H7 (cell line): ENCODE measurements at places on chromosomes 3 and 15. TPM values are rescaled to one million over a fixed set of nuclear protein-coding genes. Genes with fewer than 3 reads are reported as not detected.

GRCh38 chr15:26868029-26868685 lies 1.3 kb downstream of the GABRA5 start:
- no peak for DNase-seq

ITIH1 gene
- total RNA-seq, result not detected in 2 replicates

RLBP1 gene
- 0.15 TPM in 1 of 2 replicates, not detected in the other for total RNA-seq

DNA sequence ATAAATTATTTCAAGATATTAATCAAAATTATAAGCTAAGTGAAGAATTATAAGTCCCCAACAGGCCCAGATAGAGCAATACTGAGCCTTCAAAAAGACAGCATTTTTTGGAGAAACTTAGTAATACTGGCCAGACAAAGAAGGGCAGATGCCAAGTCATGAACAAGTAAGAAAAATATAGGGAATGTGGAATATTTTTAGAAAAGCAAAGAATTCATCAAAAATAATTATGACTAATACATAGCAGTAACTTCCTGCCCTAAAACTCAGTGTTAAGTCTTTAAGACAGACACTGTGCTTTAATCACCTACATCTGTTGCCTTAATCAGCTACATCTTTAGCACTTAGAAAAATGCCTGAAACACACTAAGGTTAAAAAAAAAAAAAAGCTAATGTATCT lies 31.2 kb downstream of the DPH6 start:
- no peak for DNase-seq

- DNase-seq, result peak; percentile 63
These were observed 18.8 kb upstream of the SATB1 start for GRCh38 chr3:18443665-18444594.

DNA sequence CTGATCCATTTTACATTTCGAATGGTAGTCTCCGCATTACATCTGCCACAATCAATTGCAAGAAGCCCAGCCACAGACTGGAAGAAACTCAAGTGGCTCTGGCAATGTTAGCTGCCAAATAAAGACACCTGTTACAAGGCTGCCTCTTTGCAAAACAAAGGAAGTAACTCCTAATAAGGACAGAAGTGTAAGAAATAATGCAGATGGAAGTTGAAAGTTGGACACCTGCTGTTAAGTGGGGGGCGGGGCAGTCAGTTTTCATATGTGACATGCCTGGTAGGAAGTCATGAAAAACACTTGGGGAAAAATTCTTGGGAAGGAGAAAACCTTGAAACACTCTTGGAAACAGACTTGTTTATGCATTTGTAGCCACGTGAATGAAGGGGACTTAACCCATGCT lies 54.1 kb upstream of the ATP2C1 start:
- DNase-seq, result peak; percentile 48

MKRN3 gene
- not detected in 2 replicates for total RNA-seq

DNA sequence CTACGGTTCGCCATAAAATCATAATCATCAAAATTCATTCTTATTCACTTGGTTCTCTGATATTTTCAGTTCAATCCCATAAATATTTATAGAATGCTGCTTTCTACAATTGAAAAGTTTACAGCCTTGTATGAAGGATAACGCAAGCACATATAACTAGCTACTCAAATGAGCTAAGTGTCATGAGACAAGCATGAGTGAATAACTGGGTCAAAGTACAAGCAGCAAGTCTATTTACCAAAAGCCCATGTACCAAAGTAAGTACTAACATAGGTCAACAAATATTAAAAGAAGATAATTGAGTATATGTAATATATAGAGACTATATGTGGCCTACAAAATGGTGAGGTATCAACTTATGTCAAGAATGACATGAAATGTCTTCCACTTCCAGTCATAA lies 596.6 kb downstream of the GBE1 start:
- no peak for DNase-seq

CCDC54 gene
- not detected in 2 replicates for total RNA-seq

DNA sequence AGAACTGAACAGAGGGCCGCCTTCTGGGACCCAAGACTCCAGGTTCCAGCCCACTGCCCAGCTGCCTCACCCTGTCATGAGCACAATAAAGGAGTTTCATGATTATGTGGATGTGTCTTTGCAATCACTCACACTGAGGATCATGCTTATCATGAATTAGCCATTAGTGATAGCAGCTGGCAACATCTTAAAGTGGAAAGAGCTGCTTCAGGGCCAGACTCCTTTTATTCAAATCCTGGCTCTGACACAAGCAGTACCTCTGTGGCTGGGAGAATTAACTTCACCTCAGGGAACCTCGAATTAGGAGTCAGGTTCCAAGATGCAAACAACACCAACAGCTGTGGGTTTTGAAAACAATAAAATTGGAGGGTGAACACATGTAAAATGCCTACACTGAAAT lies 6.6 kb upstream of the SCAP start:
- DNase-seq, result no peak

GRCh38 chr15:48569591-48570302 lies 75.8 kb downstream of the FBN1 start:
- DNase-seq, result no peak

ROPN1 gene
- total RNA-seq, result not detected in 2 replicates

DNA sequence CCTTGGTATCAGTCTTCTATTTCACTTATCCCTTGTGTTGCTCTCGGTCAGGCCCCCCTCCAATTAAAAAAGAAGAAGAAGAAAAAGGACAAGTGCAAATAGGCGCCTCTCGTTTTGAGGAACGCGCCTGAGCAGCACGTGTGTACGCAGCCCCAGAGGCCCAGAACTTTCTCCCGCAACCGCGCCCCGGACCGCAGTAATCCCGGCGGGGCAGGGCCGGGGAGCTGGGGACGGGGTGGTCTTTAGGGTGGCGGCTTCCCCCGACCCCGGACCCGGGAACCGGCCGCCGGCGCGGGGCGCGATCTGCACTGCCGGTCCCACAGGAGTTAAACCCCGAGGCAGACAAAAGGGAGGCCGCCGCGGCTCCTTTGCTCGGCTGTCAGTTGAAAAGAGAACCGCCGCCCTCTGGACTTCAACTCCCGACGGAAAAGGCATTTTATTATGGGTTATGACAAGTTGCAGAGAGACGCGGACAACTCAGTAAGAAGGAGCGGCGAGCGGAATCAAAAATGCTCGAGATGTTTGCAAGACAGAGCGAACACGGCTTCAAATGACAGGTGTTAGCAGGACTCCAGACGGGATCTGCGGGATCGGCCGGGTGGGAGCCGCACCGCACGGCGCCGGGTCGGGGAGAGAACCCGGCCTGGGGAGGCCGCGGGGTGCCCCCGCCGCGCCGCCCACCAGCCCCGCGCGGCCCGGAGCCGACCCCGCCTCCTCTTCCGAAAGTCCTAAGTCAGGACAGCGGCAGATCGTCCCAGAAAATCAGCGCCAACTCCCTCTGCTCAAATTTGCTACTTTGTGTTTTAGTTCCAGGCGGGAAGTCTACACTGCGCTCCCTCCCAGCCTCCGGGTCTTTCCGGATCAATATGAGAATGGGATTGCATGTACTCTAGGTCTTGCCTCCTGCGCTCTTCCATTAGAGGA lies 79.0 kb downstream of the NR2F2 start:
- DNase-seq, result peak; percentile 81

DNA sequence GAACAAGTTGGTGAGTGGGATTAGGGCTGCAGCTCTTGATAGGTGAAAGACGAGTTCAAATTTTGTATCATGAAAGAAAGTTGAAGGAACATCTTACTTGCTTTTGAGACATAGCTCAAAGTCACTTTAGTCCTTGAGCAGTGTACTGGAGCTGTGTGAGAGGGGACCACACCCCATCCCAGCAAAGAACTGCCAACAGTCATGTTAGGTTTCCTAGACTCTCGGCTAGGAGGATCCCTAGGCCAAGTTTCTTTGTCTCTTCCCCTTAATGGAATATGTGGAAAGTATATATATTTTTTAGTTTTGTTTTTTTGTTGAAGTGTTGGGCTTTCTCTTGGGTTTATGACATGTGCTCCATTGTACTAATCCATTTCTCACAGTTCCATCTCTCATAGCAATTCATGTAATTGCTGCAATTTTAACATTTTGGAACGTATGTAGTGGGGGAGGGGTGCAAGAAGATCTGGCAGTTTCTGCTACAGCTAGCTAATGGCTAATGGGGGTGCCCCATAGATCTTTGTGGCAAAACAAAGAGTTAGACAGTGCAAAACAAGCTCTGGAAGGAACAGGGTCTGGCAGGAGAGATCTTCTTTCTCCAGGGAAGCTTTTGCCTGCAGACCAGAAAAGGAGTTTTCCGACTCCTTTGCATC lies 25.1 kb downstream of the TLNRD1 start:
- no peak for DNase-seq

DNA sequence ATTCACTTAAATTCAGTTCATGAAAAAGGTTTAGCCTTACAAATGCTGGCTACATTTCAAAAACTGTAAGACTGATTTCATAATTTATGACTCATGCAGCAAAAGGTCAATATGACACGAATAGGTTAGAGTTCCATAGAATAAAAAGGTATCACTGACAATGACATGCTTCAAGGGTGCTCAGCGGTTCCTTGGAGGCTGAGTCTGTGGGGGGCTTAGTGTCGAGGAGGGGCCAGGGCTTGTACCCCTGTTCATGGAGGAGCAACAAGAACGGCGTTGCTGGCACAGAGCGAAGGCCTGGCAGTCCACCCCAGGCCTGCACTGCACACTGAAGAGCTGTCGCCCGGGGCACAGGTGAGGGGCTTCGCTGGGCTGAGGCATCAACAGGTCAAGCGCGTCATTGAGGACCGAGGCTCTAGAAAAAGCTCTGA lies 174.2 kb downstream of the NR1D2 start:
- no peak for DNase-seq

DNA sequence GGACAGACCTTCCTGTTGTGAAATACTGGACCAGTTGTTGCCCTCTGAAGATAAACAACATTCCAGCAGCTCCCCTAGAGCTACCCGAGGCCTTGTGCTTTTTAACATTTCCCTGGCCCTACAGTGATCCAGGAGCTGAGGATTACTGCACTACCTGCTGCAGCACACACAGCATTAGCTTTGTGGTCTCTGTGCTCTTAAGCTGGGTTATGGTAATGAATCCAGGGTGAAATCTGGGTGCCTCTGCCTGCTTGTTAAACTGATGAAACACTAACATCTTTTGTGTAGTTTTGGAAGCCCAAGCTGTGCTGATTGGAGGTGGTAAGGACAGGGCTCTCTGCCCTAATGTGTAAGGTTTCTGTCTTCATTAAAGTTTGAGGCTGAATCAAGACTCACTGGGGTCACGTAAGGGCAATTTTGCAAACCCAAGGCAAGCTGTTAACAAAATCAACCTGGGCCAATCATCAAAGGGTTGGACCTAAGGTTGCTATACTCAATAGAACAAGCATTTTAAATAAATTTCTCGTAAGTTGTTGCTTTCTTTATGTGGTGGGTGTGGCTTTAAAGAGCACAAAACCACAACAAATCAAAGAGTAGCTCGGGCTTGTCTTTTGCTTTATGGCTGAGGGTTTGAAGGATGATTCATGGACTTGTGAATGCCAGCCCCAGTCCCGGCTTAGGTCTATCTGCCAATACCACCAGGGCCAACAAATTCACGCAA lies 183.9 kb downstream of the TPRG1 start:
- DNase-seq, result peak; percentile 37

GRCh38 chr3:116038968-116039650 lies 406.2 kb downstream of the LSAMP start:
- no peak for DNase-seq

GRCh38 chr3:156388497-156389448 lies 166.1 kb downstream of the SSR3 start:
- no peak for DNase-seq

DNA sequence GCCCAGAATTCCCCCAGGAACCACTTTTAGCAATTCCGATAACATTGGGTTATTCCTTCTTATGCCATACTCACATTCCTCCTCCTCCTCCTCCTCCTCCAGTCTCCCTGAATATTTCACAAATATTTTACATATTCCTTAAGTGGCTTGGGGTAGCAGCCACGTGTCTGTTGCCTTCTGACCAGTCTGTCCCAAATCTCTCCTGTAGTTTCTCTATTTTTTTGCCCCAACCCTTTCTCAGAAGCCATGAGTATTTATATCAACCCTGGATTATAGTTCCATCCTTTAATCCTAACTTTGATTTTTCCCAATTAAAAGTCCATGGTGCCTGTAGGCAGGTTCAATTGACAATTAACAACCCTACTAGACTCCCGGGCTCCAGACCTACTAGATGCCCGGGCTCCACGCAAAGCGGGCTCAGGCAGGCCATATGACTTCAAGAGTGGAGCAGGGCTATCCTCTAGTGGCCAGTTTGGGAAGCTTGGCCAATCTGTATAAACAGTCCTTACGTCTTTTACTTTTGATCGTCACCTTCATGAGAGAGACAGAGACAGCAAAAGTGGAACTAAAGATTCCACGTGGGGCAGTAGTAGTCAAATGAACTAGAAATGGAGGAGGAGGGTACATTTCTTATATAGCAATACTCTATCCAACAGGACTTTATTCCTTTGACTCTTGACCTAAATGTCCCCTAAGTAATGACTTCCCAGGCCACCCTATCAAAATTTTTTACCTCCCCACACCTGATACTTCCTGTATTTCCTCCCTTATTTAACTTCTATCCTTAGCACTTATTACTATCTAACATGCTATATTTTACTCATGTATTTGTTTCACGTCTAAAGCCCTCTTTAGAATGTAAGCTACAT lies 69.7 kb downstream of the USF3 start:
- peak; percentile 79 for DNase-seq

DNA sequence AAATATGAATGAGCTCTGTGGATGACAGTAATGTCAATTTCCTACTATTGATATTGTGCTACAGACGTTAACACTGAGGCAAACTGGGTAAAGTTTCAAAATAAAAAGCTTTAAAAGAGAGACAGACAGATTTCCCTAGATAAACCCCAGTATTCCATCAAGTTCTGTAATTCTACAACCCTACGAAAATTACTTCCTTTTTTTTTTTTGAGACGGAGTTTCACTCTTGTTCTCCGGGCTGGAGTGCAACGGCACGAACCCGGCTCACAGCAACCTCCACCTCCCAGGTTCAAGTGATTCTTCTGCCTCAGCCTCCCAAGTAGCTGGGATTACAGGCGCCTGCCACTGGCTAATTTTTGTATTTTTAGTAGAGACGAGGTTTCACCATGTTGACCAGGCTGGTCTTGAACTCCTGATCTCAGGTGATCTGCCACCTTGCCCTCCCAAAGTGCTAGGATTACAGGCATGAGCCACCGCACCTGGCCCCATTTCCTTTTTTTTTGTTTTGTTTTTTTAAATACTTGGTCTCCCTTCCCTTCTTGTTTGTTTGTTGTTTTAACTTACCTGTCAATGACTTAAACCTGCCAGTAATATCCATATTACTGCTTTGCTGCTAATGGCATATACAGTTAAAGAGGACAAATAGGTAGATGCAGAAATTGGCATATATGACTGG lies 57.2 kb downstream of the CBLB start:
- no peak for DNase-seq

GOLGA8T gene
- total RNA-seq, result 0.35 and 1.1 TPM in 2 replicates

LMAN1L gene
- total RNA-seq, result not detected in 2 replicates

- peak; percentile 10 for DNase-seq
These were observed 519.8 kb upstream of the GBE1 start for GRCh38 chr3:82281205-82281604.

PRSS50 gene
- 0.07 and 0.92 TPM in 2 replicates for total RNA-seq

- no peak for DNase-seq
These were observed 26.5 kb downstream of the AVEN start for GRCh38 chr15:34012461-34013028.

HTR3E gene
- total RNA-seq, result not detected in 2 replicates

GRCh38 chr15:77866186-77866585 lies 211.3 kb downstream of the TBC1D2B start:
- peak; percentile 31 for DNase-seq
